ENCODE measurements at places on chromosomes 13 and 19.

DNA sequence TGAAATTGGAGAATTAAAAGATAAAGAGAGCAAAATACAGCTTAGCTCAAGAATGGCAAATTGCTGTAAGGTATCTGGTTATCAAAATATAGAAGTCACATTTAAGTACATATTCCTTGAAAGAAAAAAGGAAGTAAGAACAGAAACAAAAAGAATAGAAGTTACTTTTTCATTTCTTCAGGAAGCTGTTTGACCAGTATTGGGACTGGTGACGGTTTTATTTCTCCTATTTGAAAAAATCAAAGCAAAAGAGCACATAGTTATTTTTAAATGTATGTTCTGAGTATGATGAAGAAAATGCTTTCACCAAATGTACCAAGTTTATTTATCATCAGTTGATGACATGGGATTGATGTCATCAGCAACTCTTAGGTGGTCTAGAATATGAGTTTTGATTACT is 83.1 kb upstream of the OXGR1 start:
- DNase-seq, result no peak

DNA sequence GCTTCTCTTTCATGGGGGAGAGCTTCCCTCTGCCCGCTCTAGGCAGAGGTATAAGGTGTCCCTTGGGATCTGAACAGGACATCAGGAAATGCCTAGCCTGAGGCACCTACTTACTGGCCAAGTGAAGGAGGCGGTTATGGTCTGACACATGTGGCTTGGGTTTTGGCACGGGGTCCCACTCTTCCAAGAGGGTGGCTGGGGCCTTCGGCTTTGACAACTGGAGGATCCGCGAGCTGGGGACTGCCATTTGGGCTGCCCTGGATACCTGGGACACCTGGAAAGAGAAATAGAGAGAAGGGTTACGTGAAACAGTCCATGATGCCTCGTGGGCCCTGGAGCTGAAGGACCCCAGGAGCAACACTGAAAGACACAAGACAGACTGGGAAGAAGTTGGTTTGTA is 22.4 kb upstream of the MIER2 start:
- no peak for DNase-seq

DNA sequence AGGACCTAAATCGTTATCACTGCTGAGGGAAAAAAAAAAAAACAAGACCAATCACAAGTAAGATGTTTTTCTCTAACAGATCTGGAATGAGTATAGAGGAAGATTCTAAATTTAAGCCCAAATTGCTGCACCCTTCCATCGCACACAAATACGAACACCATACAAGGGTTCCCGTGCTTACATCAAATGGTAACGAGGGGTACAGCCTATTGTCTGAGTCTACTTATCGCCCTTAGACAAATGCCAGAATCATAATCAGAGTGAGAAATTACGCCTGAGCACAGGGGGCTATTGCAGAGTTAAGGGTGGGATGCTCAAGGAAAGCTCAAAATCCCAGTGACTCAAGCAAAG is 603 bp downstream of the ZC3H13 start:
- no peak for DNase-seq

GRCh38 chr13:70098669-70099068 is 9.0 kb upstream of the ATXN8OS start:
- no peak for DNase-seq

DNA sequence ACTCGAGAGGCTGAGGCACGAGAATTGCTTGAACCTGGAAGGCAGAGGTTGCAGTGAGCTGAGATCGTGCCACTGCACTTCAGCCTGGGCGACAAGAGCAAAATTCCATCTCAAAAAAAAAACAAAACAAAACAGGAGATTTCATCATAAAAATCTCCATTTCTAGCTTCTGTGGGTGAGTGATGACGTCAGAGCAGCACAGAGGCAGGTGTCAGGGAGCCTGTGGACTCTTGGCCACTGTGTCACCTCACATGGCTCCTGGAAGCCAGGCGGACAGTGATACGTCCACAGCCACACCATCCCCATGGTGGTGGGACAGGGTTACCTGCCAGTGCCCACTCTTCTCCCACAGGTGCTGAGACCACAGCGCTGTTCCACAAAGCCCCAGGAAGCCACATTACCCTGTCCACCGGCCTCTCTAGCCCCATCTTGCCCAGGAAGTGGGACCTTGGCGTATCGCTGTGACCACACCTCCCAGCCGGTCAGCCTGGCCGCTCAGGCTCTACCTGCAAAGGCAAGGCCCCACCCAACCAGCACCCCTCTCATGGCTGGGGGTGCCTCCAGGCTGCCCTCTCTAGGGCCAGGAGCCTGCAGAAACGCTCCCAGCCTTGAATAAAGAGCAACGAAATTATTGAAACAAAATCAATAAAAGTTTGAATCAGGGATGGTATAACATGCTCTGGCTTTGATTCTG is 2.5 kb upstream of the FXYD3 start:
- no peak for DNase-seq

DNA sequence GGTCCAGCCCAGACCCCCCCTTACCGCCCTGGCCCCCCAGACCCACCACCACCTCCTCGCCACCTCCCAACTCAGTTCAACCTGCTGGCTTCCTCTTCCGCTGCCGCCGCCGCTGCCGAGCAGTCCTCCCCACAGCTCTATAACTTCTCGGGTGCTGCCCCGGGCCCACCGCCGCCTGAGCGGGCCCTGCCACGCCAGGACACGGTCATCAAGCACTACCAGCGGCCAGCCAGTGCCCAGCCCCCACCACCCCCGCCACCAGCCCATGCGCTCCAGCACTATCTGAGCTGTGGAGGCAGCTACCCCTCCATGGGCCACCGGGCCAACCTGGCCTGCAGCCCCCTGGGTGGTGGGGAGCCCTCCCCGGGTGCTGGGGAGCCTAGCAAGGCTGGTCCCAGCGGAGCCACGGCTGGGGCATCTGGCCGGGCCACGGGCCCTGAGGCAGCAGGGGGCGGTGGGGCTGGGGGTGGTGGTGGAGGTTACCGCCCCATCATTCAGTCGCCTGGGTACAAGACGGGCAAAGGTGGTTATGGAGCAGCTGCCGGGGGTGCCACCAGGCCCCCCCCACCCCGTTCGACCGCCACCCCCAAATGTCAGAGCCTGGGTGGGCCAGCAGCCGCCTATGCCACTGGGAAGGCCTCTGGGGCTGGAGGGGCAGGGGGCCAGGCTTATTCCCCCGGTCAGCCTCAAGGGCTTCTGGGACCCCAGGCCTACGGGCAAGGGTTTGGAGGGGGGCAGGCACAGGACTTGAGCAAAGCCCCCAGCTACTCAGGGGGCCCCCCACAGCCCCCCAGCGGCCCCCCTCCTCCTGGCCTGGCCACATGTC is 4.2 kb downstream of the PRR12 start:
- DNase-seq, result no peak

DNA sequence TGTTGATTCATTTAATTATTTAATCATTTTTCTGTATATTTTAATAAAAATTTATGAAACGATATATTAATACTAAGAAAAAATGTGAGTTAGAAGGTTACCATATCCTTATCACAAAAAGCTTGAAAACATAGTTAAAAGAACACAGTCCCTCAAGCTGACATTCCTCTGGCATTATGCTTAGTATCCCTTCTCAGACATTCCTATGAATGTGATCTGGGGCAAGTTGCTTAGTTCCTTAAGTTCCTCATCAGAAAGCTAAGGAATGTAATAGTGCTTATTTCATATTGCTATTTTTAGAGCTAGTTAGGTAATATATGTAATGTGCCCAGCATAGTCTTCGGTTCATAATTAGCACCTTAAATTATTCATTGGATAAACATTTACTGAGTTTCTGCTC is 122.8 kb downstream of the MTUS2 start:
- no peak for DNase-seq

GRCh38 chr13:93227280-93227877 is 772 bp downstream of the GPC6 start:
- DNase-seq, result peak; percentile 61

- DNase-seq, result no peak
Observed at GRCh38 chr19:4094761-4095487, 28.2 kb upstream of the ZBTB7A start.

DNA sequence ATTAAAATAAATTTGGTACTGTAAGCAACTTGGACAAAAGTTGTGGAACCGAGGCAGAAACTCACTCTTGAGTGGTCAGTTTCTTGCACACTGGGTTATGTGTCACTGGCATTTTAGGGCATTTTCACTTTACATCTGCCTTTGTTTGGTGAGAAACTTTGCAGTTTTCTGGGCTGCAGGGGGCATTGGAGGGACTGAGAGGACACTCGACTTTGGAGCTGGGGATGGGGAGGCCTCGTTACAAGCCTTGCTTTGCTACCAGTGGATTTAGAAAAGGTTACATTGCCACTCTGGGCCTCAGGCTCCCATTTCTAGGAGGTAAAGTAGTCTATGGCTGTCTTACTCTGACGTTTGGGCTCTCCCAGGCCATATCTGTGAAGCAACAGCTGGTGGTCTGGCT is 41.9 kb upstream of the ZNF536 start:
- no peak for DNase-seq
